Activated naive CD4-positive, alpha-beta T cell treated with Interleukin-2 at 50 U/mL for 16 hours (primary cell): ENCODE measurements at places on chromosomes 5 and 9.
A peak's percentile ranks its signal among the peaks of the same experiment; 100 is the strongest.

- DNase-seq, result no peak
These were observed 165.6 kb downstream of the YTHDC2 start for GRCh38 chr5:113678924-113679575.

GRCh38 chr5:142425286-142426065 lies 100.7 kb upstream of the SPRY4 start:
- no peak for DNase-seq

GRCh38 chr9:102867488-102867887 lies 127.6 kb upstream of the CYLC2 start:
- no peak for DNase-seq

- no peak for DNase-seq
These were observed 2.7 kb downstream of the FOXB2 start for GRCh38 chr9:77021922-77022782.

- no peak for DNase-seq
These were observed 63.1 kb downstream of the CRB2 start for GRCh38 chr9:123419091-123419490.

- no peak for DNase-seq
These were observed 8.0 kb upstream of the MYO10 start for GRCh38 chr5:16943846-16944678.

- DNase-seq, result peak; percentile 52
These were observed 373.3 kb upstream of the SEMA6A start for GRCh38 chr5:116947691-116948528.
